ENCODE measurements at places on chromosomes 16 and 17. TPM values are rescaled to one million over a fixed set of nuclear protein-coding genes. Genes with fewer than 3 reads are reported as not detected.

The STX1B gene
- 3.5 TPM for total RNA-seq

The FBXO39 gene
- total RNA-seq, result 0.09 TPM

The HSD17B2 gene
- total RNA-seq, result 0.09 TPM

The TNFRSF13B gene
- total RNA-seq, result not detected

The AOC3 gene
- 1.9 TPM for total RNA-seq
